ENCODE measurements at places on chromosomes 3 and 15. TPM values are rescaled to one million over a fixed set of nuclear protein-coding genes. Genes with fewer than 3 reads are reported as not detected.

Gene LARP6
- not detected for total RNA-seq

Gene SEMA5B
- total RNA-seq: not detected

- H3K36me3 ChIP-seq: no peaks in the 10 kb centered on the region
- no peak for DNase-seq
- no peaks in the 10 kb centered on the region for H3K27me3 ChIP-seq
- H3K4me3 ChIP-seq: no peak overlapping the region
- H3K4me1 ChIP-seq: no peaks in the 10 kb centered on the region
Measured at GRCh38 chr3:76824658-76825240, 215.2 kb upstream of the ROBO2 start.

DNA sequence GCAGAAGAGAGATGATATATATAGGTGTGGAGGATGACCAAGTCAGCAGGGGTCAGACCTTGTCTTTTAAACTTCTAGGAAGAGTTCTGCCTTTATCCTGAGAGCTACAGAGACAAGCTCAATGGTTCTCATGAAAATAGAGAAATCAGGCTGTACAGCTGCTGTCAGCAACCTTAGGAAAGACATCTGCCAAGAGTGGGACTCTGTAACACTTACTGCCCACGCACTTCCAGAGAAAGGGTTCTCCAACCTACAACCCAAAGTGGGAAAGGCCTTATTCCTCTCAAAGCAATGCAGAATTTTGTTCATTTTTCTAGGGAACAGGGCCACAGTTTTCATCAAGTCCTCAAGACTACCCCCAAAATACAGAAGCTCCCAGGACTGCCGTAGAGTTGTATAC lies 138.7 kb downstream of the STT3B start:
- H3K4me3 ChIP-seq: no peak overlapping the region
- H3K27me3 ChIP-seq: peaks cover 2% of the 10 kb centered on the region
- H3K4me1 ChIP-seq: no peaks in the 10 kb centered on the region

DNA sequence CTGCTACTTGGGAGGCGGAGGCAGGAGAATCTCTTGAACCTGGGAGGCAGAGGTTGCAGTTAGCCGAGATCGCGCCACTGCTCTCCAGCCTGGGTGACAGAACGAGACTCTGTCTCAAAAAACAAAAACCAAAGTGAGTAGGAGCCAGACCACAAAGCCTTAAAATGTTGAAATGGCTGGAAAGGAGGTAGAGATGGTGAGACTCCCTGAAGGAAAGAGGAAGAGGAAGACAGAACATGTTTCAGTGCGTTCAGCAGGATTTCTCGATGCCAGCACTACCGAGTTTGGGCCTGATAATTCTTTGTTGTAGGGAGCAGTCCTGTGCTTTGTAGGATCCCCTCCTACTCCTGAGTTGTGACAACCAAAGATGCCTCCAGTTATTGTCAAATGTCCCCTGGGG lies 189.9 kb downstream of the AKAP13 start:
- no peaks in the 10 kb centered on the region for H3K27me3 ChIP-seq
- no peak overlapping the region for H3K27ac ChIP-seq
- peaks cover 3% of the 10 kb centered on the region for H3K36me3 ChIP-seq
- H3K4me1 ChIP-seq: no peaks in the 10 kb centered on the region

DNA sequence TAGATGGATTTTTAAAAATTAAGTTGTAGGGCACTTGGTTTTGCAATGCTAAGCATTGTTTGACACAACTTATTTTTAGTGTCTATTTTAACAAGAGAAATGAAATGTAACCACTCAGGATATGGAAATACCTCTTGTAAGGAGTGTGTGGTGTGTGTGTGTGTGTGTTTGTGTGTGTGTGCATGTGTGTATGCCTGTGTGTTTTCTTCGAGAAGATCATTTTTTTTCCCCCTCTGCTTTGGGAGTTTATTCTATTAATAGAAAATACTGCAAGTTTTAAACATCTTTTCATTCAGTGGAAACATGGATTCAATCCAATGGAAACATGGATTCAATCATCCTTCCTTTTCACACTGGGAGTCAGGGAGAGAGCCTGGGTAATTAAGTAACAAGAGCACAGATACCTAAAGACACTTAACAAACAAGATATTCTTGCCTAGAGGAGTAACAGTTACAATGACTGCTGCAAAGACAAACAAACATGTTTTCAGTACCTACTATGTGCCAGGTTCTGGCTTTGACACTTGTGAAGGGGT lies 567.2 kb upstream of the TBL1XR1 start:
- H3K36me3 ChIP-seq: peaks cover 5% of the 10 kb centered on the region
- DNase-seq: no peak
- H3K4me1 ChIP-seq: peaks cover 5% of the 10 kb centered on the region
- no peak overlapping the region for H3K4me3 ChIP-seq
- no peak overlapping the region for H3K27ac ChIP-seq

DNA sequence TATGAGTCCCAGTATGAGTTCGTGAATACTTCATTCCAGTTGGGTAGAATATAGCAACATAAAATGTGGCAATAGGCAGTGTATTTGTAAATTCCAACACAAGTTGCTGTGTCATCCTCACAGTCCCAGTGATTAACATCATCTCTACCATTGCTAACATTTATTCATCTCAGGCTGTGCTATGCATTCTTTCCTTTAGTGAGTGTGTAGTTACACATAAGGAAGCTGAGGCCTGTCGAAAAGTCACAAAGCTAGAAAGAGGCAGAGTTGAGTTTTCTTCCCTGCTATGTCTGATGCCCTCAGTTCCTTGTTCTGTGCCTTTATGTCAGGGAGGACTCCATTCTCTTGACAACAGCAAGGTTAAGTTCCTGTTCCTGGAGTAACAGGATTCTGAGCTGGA lies 96.4 kb downstream of the FNDC3B start:
- no peak for DNase-seq
- H3K4me3 ChIP-seq: no peak overlapping the region
- no peaks in the 10 kb centered on the region for H3K27me3 ChIP-seq
- peaks cover 13% of the 10 kb centered on the region for H3K36me3 ChIP-seq
- peaks cover 54% of the 10 kb centered on the region for H3K4me1 ChIP-seq

Measured in activated CD8-positive, alpha-beta T cell treated with anti-CD3 and anti-CD28 coated beads, Interleukin-2, amount 10 ng/mL, durations not matched to agents 7 days and 5 days (primary cell).